KBM-7 (cell line): ENCODE measurements at places on chromosomes 12 and 14.

- no peak for DNase-seq
Measured at GRCh38 chr12:46858368-46858767, 32.6 kb upstream of the SLC38A4 start.

GRCh38 chr12:27252934-27253333, 8.8 kb downstream of the STK38L start:
- DNase-seq: no peak

GRCh38 chr12:92021666-92022035, 124.0 kb downstream of the BTG1 start:
- DNase-seq: no peak

DNA sequence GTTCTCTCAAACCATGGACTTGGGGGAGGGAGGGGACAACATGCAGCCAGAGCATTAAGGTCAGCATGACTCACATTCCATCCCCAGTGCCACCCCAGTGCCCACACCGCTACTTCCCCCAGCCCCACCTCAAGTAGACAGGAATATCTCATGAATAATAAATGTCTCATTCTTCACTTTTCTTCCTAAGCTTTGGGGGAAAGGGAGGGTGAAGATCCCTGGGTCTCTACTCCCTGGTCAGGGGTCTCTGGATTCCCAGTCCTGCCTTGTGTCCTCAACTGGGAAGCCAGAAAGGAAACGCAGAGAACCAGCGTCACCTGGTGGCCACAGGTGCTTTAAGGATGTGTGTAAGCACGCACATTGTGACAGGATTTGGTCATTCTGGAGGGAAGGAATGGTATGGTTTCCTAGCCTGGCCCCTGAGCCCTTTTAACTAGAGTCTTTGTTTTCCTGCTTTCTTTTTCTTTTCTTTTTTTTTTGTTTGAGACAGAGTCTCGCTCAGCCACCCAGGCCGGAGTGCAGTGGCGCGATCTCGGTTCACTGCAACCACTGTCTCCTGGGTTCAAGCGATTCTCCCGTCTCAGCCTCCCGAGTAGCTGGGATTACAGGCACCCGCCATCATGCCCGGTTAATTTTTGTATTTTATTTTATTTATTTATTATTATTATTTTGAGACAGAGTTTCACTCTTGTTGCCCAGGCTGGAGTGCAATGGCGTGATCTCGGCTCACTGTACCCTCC, 3.4 kb downstream of the GPR84 start:
- peak; percentile 71 for DNase-seq

- DNase-seq: no peak
Measured at GRCh38 chr12:49111206-49111605, 559 bp upstream of the LMBR1L start.

DNA sequence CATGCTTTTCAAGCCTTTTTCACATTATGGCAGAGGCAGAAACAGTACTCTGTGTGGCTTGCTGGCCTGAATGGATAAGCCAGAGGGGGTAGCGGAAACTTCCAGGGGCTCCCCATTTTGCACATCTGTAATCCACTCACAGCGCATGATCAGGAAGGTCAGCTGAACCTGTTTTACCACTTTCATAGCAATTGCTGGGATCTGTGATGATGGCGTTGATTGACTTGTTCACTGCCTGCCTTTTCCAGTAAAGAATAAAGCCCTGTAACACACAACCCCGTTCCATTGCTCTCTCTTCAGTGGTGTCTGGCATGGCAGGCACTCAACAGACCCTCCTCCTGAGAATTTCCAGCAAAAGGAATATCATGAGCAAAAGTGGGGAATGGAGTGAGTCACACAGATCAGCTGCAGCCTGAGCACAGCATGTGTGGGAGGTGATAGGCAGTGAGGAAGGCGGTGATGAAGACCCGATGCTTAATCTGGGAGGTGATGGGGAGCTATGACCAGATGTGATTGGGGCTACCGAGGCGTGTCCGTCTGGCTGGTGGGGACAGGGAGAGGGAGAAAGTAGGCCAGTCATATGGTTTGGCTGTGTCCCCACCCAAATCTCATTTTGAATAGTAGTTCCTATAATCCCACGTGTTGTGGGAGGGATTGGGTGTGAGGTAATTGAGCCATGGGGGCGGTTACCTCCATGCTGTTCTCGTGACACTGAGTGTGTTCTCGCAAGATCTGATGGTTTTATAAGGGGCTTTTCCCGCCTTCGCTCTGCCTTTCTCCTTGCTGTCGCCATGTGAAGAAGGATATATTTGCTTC, 44.7 kb upstream of the CHST11 start:
- no peak for DNase-seq

GRCh38 chr12:66901138-66901932, 222.5 kb upstream of the GRIP1 start:
- DNase-seq: peak; percentile 9

DNA sequence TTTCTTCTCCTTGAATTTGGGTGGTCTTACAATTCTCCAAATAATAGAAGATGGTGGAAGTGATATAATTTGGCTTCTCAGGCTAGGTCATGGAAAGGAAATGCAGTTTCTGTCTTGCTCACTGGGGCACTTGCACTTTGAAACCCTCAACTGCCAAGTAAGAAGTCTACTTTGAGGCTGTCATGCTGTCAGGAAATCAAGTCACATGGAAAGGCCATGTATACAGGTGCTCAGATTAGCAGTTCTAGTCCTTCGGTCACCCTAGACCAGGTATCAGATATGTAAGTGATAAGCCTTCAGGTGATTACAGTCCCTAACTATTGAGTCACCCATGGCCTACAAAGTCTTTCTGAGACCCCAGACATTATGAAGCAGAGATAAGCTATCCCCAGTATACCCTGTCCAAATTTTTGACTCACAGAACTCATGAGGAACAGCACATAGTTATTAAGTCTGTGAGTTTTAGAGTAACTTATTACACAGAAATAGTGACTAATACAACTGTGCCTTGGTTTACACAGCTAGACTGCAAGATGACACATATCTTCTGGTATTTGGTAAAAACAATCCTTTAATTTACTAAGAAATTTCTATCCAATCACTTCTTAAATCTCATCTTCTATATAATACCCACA, 26.3 kb upstream of the BBS10 start:
- DNase-seq: no peak

DNA sequence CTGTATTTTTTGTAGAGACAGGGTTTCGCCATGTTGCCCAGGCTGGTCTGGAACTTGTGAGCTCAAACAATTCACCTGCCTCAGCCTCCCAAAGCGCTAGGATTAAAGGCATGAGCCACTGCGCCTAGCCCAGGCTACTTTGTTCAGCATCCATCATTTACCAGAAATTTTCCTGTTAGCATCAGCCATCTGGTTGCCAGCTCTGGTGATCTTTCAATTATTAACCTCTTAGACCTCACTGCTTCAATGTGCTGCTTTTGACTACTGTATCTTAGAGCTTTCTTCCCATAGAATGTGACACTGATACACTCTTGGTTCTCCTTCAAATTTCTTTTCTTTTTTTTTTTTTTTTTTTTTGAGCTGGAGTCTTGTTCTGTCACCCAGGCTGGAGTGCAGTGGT, 5.4 kb upstream of the AMHR2 start:
- DNase-seq: no peak

- peak; percentile 89 for DNase-seq
Measured at GRCh38 chr14:97077253-97077653, 280.1 kb downstream of the VRK1 start.

DNA sequence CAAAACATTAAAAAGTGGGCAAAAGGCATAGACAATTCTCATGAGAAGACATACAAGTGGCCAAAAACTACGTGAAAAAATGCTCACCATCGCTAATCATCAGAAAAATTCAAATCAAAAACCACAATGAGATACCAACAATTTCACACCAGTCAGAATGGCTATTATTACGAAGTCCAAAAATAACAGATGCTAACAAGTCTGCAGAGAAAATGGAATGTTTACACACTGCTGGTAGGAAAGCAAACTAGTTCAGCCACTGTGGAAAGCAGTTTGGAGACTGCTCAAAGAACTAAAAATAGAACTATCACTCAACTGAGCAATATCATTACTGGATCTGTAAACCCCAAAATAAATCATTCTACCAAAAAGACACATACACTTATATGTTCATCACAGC, 76.2 kb downstream of the PRKD1 start:
- DNase-seq: no peak

DNA sequence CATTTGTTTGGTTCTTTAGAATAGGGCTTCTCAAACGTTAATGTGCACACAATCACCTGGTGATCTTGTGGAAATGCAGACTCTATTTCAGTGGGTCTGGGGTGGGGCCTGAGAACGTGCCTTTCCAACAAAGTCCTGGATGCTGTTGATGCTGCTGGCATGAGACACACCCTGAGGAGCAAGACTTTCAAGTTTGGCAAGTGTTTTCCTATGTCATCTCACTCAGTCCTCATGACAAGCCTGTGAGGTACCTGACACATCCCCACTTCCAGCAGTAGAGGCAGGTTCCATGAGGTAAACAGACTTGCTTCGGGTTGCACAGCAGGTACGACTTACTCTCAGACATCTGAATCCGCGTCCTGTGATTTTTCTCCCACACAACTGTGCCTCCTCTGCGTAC, 147.1 kb downstream of the MYRFL start:
- DNase-seq: no peak

GRCh38 chr12:31315044-31315715, 10.8 kb downstream of the SINHCAF start:
- DNase-seq: no peak

GRCh38 chr14:69983317-69983716, 104.1 kb downstream of the SMOC1 start:
- DNase-seq: no peak

DNA sequence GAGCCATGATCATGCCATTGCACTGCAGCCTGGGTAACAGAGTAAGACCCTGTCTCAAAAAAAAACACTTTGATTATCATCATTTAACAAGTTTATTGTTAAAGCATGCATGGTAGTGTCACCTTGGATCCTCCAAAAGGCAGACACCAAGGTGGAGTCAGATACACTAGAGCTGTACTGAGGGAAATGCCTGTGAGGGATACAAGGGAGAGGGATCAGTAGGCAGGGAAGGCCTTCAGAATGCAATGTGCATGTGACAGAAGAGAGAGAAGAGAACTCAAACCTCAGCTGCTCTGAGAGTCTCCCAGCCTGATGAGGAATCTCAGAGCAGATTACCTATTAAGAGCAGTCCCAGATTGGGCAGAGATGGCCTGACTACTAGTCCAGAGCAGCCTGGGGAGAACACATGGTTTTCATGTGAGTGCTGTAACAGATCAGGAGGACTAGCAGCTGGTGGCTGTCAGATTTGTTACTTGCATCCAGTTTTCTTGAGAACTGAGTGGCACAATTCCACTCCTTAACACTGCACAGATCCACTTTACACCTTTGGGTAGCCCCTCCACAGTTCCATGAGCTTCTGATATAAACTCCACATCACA, 38.0 kb upstream of the A2ML1 start:
- DNase-seq: no peak

DNA sequence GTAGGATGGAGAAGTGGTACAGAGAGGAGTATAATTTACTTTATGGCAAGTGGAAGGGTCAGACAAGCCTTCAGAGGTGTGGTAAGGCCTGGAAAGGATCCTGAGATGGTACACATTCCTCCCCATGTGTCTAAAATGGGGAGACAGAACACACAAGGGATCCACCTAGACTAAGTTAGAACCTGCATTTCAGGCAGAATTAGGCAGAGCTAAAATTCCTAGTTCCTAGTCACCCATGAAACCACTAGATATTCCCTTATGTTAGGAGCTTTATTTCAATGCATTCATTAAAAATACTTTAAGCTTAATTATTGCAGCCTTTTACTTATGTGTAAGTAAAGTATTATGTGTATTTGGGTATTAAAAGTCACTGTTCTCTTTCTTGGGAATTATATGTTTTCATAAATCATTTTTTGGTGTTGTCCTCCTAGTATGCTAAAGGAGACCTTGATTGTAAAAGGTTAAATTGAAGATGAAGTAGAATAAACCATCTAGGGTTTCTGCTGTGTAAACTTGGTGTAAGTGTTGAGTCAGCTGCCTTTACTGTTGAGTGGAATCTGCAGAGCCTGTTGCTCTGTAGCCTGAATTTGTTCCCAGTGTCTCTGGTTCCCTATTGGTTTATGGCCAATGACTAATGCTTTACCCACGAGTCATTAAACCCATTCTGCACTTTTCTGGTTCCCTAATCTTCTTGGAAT, 423.2 kb downstream of the ATP23 start:
- DNase-seq: no peak

DNA sequence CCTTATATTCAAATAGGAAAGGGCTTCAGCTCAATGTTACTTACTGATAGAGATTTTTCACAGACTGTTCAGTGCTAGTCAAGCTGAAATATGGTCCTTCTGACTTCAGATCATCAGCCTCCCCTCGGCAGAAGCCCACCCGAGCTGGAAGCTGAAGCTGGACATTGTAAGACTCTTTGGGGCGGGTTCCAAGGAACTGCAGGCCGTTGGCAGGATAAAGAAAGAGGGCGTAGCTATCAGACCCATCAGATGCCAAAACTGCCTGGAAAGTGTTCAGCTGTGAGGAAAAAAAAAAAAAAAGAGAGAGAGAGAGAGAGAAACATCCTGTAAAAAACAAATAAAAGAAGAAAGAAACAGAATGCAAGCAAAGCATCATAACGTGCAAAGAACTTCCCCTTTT, 8.8 kb downstream of the NID2 start:
- DNase-seq: no peak

DNA sequence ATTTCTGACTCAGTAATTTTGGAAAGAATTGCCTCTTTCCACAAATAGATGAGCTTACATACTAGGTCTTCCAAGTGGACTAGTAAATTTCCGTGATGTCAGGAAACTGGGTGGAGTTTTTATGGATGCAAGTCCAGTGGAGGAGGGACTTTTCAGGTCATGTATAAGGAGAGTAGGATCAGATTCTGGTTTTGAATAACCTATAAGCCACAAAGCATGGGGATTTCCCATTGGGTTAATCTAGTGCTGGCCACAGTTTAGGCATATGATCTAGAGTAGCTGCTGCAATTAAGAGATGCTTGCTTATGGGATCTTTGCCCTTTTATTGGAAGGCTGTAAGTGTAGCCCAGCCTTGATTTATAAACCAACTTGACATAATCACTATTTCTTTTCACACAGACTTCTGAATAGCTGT, 33.8 kb downstream of the STK38L start:
- DNase-seq: no peak

DNA sequence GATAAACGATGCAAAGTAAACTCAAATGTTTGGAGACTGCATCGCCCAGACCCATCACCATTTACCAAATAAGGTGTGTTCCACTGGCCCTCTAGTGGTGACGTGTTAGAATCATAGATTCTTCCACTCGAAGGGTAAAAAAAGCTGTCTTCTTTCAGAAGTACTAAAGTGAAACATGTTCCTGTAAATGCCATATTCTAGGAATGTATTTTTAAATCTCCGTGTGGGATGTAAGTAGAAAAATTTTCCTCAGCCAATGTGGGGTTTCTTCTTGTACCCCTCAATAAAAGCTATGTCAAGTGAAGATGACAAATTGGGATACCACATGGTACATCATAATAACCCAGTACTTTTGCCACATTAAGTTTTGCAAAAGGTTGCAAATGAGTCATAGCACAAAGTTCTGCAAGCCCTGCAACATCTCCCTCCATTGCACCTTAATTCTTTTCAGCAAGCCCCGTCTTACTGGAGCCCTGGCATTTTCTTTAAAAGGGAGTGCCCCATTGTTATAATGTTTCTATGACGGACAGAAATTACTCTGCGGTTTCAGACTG, 100.8 kb downstream of the CCER1 start:
- DNase-seq: peak; percentile 15

- no peak for DNase-seq
Measured at GRCh38 chr12:71046215-71046614, 111.6 kb downstream of the TSPAN8 start.
